ENCODE measurements at places on chromosomes 7 and 10.

DNA sequence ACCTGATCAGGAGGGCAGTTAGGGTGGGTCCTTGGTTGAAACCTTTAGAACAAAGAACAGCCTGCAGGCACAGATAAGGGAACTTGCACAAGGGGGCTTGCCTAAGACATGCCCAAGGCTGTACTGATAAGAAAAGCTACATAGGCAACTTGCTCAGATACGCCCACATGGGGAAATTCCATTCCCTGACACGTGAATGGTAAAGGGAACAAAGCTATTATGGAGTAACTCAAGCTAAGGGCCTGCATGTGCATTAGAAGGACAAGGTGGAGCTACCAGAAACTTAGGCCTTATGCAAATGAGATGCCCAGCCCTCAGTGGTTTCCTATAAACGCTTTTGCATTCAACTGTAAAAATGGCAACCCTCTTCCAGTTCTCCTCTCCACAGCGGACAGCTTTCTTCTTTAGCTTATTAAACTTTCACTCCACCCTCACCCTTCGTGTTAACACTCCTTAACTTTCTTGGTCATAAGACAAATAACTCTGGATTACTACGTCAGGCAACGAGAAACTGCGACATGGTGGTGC is 1192.1 kb upstream of the CELF2 start:
- H3K27me3 ChIP-seq: no peaks in the 10 kb centered on the region
- no peaks in the 10 kb centered on the region for H3K36me3 ChIP-seq
- no peaks in the 10 kb centered on the region for H3K4me1 ChIP-seq
- no peak for DNase-seq
- no peak overlapping the region for H3K27ac ChIP-seq

GRCh38 chr7:87213811-87214210 is 5.7 kb downstream of the TMEM243 start:
- H3K4me1 ChIP-seq: peaks cover 91% of the 10 kb centered on the region
- peaks cover 19% of the 10 kb centered on the region for H3K36me3 ChIP-seq
- peak overlapping the region; percentile 3 for H3K27ac ChIP-seq
- no peak for DNase-seq

DNA sequence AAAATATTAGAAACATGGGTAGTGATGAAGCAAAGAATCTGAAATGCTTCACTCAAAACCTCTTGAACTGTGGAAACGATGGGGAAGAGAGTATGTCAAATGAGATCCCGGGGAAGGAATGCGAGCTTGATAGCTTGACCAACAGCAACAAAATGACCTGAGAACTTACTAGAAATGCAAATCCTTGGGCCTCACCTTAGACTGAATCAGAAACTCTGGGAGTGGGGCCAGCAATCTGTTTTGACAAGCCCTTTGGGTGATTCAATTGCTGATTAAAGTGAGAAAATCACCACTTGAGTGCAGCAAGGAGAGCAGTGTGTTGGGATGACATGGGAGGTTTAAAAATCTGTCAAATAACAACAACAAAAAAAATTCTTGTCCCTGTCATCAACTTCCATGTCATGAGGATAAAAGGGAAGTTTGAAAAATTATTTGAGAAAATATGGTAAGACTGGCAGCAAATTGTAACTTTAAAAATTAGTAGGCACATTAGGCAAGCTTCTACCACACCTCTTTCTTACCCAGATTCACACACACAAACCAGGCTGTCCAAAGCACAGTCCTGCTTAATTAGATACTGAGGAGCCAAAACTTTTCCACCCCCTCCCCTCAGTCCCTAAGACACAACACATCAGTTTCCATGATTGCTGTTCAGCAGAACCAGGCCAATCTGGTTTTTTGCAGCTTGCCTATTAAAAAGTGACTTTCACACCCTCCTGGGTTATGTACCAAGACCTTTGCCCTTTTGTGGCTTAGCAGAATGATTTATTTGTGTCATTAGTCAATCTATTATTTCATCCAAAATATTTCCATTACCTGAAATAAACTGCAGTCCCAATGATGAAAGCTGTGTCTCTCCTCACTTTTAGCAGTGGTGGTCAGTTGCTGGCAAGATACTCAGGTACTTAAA is 15.6 kb downstream of the CALCR start:
- H3K4me1 ChIP-seq: no peaks in the 10 kb centered on the region
- DNase-seq: no peak

DNA sequence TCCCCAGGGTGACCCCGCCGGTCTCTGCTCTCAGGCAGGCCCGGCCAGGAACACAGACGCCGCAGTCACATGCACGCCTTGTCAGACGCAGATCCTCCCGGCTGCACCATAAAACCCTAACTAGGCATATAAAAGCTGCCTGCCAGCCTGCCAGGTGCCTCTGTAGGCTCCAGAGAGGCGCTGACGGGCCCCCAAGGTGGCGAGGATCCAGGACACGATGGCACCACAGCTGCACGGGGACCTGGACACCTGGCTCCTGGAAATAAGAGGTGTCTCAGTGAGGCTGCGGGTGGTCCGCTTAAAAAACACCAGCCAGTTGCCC is 21.9 kb upstream of the GDF10 start:
- peaks cover 32% of the 10 kb centered on the region for H3K4me1 ChIP-seq
- H3K27me3 ChIP-seq: no peaks in the 10 kb centered on the region
- H3K36me3 ChIP-seq: no peaks in the 10 kb centered on the region

- H3K27ac ChIP-seq: no peak overlapping the region
- H3K36me3 ChIP-seq: no peaks in the 10 kb centered on the region
- no peaks in the 10 kb centered on the region for H3K27me3 ChIP-seq
- DNase-seq: no peak
- H3K4me1 ChIP-seq: no peaks in the 10 kb centered on the region
Observed at GRCh38 chr10:52256832-52257691, 57.0 kb upstream of the DKK1 start.

DNA sequence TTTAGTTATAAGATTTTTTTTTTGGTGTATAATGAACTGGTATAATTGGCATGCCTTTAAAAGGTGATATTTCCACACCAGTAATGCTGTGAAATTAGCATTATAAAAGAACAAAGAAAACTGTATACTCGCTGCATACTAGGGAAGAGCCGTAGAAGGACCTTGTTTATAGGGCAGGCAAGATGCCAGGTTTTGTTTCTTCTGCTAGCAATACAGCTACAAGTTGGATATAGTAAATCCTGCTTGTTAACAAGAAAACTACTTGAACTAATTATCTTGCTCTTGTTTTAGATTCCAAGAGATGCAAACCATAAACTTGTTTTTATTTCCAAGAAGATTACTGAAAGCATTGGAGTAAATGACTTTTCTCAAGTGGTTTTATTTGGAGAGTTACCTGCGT is 1.9 kb downstream of the DNAH11 start:
- no peak overlapping the region for H3K4me3 ChIP-seq
- no peak for DNase-seq
- H3K36me3 ChIP-seq: no peaks in the 10 kb centered on the region

GRCh38 chr7:146606628-146607027 is 490.0 kb downstream of the CNTNAP2 start:
- no peak for DNase-seq
- H3K4me3 ChIP-seq: no peak overlapping the region
- no peaks in the 10 kb centered on the region for H3K36me3 ChIP-seq
- no peaks in the 10 kb centered on the region for H3K27me3 ChIP-seq
- H3K27ac ChIP-seq: no peak overlapping the region

DNA sequence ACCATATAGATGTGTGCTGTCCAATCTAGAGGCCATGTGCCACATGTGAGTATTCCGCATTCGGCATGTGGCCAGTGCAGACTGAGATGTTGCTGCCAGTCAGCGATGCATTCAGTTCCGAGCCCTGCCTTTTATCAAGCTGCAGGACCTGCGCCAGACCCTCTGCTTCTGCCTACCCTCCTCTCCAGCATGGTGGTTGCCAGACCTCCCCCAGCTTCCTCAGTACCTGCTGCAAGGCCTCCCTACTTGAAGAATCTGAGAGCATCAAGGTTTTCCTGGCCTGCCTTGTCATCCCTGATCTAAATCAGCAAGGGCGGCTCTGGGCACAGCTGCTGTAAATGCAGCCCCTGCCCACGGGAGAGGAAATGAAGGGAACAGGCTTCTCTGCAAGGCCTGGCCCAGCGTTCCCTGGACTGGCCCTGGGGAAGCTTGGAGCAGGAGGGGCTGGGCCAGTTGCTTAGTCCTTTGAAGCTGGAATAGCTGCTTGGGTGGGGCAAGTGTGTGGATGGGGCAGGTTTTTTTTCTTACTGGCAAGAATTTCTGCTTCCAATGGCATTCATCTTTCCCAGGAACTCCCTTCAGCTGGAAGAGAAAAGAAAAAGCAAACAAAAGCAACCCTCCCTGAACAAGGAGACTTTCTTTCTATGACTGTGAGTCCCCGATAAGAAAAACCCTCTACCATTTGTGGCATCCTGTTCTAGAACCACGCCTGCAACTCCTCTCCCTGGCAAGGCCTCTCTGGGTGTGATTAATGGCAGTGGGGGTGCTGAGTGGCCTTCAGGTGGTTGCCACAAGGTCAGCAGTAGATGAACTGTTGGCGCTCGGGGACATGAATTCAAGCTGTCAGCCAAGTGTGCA is 93.0 kb downstream of the NHLRC2 start:
- no peaks in the 10 kb centered on the region for H3K27me3 ChIP-seq
- H3K4me3 ChIP-seq: no peak overlapping the region
- no peak overlapping the region for H3K27ac ChIP-seq
- H3K36me3 ChIP-seq: no peaks in the 10 kb centered on the region

- H3K27ac ChIP-seq: no peak overlapping the region
- H3K27me3 ChIP-seq: no peaks in the 10 kb centered on the region
- H3K36me3 ChIP-seq: peaks cover 69% of the 10 kb centered on the region
- H3K4me3 ChIP-seq: no peak overlapping the region
- peaks cover 13% of the 10 kb centered on the region for H3K4me1 ChIP-seq
Observed at GRCh38 chr7:44060091-44060947, 5.0 kb downstream of the PGAM2 start.

- no peak overlapping the region for H3K27ac ChIP-seq
- H3K4me3 ChIP-seq: no peak overlapping the region
- H3K36me3 ChIP-seq: no peaks in the 10 kb centered on the region
- H3K4me1 ChIP-seq: peaks cover 8% of the 10 kb centered on the region
- peaks cover 11% of the 10 kb centered on the region for H3K27me3 ChIP-seq
Observed at GRCh38 chr10:71388583-71389310, 8.0 kb upstream of the CDH23 start.

GRCh38 chr7:114554781-114555537 is 140.3 kb downstream of the FOXP2 start:
- H3K4me3 ChIP-seq: no peak overlapping the region
- no peak overlapping the region for H3K27ac ChIP-seq
- no peaks in the 10 kb centered on the region for H3K36me3 ChIP-seq
- no peak for DNase-seq

DNA sequence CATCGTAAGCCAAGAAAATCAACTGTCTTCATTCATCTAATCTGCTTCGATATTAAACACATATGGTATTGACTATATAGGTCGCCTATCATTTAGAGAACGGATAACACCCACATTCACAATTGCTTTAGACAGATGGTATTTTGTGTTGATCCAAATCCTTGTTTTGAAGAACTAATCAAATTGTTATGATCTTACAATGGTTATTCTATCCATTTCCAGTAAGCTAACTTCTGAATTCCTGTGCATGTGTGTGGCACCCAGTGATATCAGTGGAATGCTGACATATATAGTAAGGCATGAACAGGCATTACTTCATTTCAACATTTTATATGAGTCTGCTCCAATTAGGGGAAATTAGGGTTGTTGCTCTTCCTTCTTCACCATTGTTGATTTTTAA is 98.8 kb downstream of the SEMA3E start:
- H3K27ac ChIP-seq: no peak overlapping the region
- no peaks in the 10 kb centered on the region for H3K36me3 ChIP-seq
- no peaks in the 10 kb centered on the region for H3K27me3 ChIP-seq
- DNase-seq: no peak
- H3K4me1 ChIP-seq: no peaks in the 10 kb centered on the region

DNA sequence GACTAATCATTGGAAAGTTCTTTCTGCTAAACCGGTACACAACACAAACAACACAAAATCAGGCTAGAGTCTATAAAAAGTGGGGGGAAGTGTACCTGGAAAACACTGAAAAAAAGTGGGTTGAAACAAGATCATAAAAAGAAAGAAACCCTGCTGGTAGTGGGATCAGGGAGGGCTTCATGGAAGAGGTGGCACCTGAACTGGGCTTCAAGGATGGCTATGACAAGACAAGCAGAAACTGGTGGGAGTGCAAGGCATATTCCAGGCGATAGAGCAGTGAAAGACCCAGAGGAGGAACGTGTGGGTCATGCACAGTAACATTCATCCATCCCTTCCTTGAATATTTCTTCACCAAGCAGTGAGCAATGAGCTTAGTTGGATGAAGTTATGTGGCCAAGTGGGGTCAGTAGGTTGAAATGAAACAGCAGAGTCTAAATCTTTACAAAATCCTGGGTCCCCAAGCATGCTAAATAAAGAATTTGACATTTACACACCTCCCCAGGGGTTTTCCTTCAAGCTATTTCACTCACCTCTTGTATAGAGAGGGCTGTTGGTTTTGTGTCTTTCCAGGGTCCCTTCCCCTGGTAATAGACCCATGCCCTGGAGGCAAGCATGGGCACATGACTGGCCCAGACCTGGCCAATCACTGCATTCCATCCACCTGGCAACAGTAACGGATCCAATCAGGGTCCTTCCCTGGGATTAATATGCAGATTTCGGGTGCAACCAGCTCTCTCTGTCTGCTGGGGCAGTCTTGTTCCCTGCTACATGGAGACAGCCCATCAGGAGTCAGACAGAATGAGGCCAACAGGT is 38.2 kb downstream of the SPOCK2 start:
- H3K27ac ChIP-seq: no peak overlapping the region
- no peaks in the 10 kb centered on the region for H3K4me1 ChIP-seq
- no peak overlapping the region for H3K4me3 ChIP-seq

DNA sequence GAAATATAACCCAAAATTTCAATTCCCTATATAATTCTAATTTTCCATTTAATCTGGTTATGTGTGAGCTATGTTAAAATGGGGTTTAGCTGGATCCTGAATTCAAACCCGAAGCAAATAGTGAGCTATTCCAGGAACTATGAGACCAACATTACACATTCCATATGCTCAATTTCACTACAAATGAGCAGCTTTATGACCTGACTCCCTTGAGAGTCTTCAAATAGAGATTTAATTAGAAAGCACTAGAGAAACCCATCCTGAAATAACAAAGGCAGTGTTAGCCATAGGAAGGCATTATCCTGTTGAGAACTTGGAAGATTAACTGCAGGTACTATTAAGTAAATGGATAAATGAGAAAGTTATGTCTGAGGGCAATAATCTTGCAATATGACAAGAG is 890.0 kb downstream of the GRM8 start:
- no peak overlapping the region for H3K27ac ChIP-seq
- no peaks in the 10 kb centered on the region for H3K36me3 ChIP-seq
- H3K4me3 ChIP-seq: no peak overlapping the region

DNA sequence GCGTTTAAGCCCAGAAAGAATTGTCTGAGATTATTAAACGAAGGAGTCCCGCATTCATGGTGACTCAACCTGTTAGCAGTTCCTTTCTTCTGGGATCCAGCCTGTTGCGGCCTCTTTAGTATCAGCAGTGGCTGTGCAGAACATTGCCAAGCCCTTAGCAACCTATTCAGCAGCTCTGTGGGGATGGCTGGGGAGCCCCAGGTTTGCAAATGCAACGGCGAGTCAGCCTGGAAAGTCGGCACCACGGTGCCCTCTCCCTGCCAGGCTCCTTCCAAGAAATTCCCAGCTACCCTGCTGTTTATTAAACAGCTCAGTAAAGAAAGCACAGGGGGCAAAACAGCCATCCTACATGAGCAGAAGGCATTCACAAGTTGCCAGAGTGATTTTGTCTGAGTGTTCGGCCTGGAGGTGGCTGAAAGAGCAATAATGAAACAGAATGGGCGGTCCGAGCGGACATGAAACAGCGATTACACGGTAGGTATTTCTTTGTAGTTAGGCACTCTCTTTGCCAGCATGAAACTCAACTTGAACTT is 198.3 kb downstream of the BAMBI start:
- no peak overlapping the region for H3K27ac ChIP-seq
- H3K4me3 ChIP-seq: no peak overlapping the region
- H3K4me1 ChIP-seq: no peaks in the 10 kb centered on the region
- DNase-seq: no peak

GRCh38 chr10:77441353-77442166 is 196.0 kb downstream of the KCNMA1 start:
- no peaks in the 10 kb centered on the region for H3K27me3 ChIP-seq
- no peak overlapping the region for H3K27ac ChIP-seq
- no peak for DNase-seq

Measured in CD4-positive, alpha-beta T cell (primary cell).